Activated CD4-positive, CD25-positive, alpha-beta regulatory T cell treated with anti-CD3 and anti-CD28 coated beads, Interleukin-2, amount 50 U/mL, for 72 hours (primary cell): ENCODE measurements at places on chromosomes 6 and 20.

- DNase-seq, result no peak
Measured at GRCh38 chr6:47724300-47724699, 25.9 kb downstream of the ADGRF4 start.

DNA sequence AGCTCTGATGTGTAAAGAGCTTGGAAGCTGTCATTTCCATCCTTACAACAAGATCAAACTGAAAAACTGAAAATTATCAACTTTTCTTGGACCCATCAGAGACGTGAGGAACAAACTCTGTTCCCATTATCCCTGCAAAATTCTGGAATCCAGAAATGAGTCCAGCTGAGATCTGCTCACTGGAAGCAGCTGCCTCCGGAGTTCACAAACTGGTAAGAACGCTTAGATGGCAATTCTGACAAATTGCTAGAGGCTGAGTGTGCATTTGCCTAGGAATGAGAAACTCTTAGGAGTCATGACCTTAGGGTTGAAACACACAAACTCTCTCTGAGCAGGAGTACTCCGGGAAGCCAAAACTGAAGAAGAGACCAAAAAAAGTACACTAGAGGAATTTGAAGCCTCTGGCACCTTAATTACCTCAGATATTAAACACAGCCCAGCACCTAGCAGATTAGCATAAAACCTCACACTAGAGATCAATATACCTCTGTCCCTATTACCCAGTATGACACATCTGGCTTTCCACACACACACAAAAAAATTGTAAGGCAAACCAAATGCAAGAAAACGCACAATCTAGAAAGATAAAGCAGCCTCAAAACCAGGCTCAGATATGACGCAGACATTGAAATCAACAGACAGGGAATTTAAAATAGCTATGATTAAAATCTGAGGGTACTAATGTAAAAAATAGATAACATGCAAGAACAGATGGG, 233.5 kb upstream of the SGK1 start:
- DNase-seq, result no peak

DNA sequence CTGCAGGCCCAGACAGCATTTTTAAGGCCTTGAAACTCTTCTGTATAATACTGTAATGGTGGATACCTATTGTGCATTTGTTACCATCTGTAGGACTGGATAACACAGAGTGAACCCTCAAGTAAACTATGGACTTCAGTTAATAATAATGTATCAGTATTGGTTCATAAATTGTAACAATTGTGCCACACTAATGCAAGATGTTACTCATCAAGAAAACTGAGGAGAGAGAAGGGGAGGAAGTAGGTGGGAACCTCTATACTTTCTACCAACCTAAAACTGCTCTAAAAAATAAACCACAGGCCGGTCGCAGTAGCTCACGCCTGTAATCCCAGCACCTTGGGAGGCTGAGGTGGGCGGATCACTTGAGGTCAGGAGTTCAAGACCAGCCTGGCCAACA, 10.8 kb downstream of the MAPK13 start:
- no peak for DNase-seq

DNA sequence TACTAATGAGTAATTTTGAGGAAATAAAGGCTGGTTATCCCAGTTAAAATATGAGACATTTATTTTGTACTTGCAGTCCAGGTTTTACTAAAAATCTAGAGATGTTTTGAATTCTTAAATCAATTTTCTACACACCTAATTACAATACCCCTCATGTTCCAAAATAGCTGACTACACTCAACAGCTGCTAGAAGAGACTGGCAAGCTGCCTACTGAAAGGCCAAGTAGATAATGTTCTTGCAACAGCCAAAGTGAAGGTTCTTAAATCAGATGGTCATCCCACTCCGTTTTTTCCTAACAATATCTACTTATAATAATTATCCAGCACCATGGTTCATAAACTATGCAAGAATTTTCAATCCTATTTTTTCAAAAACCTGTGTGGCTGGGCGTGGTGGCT, 69.0 kb downstream of the DTNBP1 start:
- DNase-seq, result no peak

GRCh38 chr6:51495096-51495495, 592.3 kb downstream of the PKHD1 start:
- DNase-seq, result no peak
